Endothelial cell of umbilical vein (primary cell): ENCODE measurements at places on chromosomes 6 and 20. TPM values are rescaled to one million over a fixed set of nuclear protein-coding genes. Genes with fewer than 3 reads are reported as not detected.

Gene RNF144B
- 14.3 and 18.1 TPM in 2 replicates for polyA plus RNA-seq

Gene PNLDC1
- polyA plus RNA-seq: not detected in 2 replicates

Gene PACRG
- polyA plus RNA-seq: 0.08 TPM in 1 of 2 replicates, not detected in the other

Gene SUMO4
- polyA plus RNA-seq: 0.08 and 0.10 TPM in 2 replicates

Gene SIRPB2
- 18.8 and 19.7 TPM in 2 replicates for polyA plus RNA-seq

Gene PPIL6
- 0.11 and 0.25 TPM in 2 replicates for polyA plus RNA-seq

Gene PRICKLE4
- 1.0 and 1.5 TPM in 2 replicates for polyA plus RNA-seq

Gene FAM184A
- polyA plus RNA-seq: 0.04 and 0.16 TPM in 2 replicates

Gene SIGLEC1
- polyA plus RNA-seq: not detected in 2 replicates

- no peak for DNase-seq
Measured at GRCh38 chr6:158835616-158836221, 16.6 kb upstream of the EZR start.

- no peak for DNase-seq
Measured at GRCh38 chr6:150427843-150428242, 59.0 kb downstream of the IYD start.

DNA sequence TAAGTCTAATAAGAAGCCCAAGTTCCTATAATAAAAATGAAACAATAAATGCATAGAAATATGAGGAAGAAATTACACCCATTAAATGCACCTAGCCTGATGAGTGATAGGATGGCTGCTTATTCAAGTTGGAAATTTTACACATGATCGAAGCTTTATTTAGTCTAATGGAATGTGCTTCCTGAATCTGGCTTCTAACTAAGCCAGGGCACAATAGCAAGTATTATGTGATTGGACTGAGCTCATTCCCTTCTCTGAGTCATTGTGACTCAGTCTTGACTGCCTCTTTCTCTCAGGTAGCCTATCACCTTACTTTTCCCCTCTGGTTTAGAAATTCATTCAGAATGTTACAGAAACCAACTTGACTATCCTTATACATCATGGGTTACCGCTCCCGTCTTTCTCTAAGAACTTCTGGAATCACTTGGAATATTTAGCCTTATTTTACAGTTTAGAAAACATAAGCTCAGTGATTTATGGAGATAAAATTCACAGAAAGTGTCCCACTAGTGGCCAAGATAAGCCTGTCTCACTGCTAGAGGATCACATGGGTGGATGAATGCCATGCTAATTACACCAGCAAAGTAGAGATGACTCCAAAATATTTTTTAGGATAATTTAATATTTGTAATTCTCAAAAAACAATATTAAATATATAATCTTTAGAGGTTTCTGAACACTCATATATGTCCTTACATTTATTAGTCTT, 505.3 kb upstream of the JAG1 start:
- DNase-seq: peak; percentile 95

- no peak for DNase-seq
Measured at GRCh38 chr6:1315201-1315559, 3.3 kb downstream of the FOXQ1 start.

DNA sequence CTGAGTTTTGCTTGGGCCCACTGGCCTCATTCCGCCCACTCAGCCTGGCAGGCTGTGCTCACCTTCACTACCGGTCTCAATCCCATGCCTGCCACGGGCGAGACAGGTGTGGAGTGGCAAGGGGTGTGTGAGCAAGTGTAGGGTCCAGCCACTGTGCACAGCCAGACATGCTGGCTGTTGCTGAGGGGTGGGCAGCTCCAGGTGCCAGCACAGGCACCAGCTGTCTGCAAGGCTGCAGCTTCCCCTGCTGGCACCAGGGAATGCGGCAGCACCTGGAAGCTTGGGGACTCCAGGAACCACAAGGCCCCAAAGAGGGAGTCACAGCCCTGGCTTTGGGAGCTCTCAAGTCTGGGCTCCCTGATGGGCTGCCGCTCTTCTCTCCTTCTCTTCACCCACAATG, 372.7 kb downstream of the CBLN4 start:
- DNase-seq: no peak

DNA sequence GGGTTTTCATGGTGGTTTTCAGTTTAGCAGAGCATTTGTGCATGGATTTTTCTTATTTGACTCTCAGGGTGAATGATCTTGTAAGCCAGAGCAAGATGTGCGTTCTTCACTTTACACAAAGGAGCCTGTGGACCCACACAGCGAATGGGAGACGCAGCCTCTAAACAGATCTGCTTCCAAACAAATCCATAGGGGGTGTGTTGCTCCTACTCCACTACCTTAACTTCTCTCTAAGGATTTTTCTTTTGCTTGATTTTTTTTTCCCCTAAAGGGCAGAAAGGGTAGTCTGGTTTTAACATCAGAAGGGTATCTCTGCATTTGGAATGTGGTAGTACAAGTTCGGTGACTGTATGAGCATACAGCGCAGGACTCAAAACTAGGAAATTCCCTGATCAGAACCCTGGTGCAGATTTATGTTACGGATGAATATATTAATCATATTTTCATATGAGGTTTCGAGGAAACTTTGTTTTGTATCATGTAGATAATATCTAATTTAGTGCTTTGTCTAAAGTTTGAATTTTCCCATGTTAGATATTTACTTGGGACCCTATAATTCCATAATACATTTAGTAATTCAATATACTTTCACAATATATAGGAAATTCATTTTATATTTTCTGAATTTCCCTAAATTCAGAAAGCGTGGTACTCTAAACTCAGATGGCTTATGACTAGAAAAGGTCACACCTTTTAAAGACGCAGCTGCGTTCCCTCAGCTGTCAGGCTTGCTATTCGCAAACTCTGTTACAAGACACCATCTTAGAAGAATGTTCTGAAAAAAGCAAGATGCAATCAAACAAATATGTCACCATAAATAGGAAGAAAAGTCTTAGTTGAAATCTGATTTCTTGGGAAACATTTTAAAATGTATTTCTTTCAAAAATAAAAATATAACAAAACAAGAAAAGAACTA, 196.9 kb downstream of the TMEM242 start:
- no peak for DNase-seq

DNA sequence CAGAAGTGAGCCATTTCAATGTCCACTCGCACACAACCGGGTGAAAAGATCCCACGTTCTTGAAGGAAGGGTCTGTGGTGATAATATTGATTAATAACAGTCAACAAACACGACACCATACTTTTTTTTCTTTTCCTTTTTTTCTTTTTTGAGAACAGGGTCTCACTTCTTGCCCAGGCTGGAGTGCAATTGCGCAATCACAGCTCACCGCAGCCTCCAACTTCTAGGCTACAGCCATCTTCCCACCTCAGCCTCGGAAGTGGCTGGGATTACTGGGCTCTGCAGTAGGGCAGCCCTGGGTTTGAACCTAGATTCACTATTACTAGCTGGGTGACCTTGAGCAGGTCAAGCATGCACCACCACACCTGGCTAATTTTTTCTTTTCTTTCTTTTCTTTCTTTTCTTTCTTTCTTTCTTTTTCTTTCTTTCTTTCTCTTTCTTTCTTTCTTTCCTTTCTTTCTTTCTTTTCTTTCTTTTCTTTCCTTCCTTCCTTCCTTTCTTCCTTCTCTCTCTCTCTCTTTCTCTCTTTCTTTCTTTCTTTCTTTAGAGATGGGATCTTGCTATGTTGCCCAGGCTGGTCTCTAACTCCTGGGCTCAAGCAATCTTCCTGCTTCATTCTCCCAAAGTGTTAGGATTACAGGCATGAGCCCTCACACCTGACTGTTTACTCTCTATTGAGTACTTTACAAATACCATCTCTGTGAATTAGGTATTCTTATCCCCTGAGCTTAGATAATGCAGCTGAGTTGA, 123.9 kb downstream of the SNX5 start:
- no peak for DNase-seq

DNA sequence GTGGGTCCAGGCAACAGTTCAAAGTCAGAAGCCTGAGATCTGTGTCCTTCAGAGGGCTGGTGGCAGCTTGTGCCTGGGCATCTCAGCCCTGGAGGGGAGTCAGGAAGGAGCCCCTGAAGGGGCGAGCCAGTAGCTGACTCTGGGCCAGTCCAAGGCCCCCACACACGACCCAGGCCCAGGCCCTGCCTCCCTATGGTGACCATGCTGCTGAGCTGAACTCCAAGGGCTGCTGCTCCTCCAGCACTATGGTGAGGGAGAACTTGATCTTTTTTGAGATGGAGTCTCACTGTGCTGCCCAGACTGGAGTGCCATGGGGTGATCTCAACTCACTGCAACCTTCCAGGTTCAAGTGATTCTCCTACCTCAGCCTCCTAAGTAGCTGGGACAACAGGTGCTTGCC, 15.2 kb upstream of the CST3 start:
- no peak for DNase-seq

DNA sequence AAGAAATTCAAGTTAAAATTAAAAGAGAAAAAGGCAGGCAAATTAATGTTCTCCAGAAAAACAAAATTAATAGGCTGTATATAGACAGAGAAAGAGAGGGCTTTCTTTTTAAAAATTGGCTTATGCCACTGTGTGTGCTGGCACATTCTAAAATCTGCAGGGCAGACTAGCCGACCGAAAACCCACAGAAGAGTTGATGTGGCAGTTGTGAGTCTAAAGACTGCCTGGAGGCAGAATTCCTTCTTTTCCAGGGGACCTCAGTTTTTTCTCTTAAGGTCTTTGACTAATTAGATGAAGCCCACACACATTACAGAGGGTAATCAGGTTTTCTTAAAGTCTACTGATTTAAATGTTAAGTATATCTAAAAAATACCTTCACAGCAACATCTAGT, 85.7 kb downstream of the GJA1 start:
- no peak for DNase-seq

- no peak for DNase-seq
Measured at GRCh38 chr20:1866834-1867233, 28.4 kb upstream of the SIRPA start.

GRCh38 chr6:166955121-166955864, 1.1 kb downstream of the RNASET2 start:
- no peak for DNase-seq

GRCh38 chr6:26309731-26310142, 55.3 kb upstream of the BTN3A2 start:
- DNase-seq: no peak

DNA sequence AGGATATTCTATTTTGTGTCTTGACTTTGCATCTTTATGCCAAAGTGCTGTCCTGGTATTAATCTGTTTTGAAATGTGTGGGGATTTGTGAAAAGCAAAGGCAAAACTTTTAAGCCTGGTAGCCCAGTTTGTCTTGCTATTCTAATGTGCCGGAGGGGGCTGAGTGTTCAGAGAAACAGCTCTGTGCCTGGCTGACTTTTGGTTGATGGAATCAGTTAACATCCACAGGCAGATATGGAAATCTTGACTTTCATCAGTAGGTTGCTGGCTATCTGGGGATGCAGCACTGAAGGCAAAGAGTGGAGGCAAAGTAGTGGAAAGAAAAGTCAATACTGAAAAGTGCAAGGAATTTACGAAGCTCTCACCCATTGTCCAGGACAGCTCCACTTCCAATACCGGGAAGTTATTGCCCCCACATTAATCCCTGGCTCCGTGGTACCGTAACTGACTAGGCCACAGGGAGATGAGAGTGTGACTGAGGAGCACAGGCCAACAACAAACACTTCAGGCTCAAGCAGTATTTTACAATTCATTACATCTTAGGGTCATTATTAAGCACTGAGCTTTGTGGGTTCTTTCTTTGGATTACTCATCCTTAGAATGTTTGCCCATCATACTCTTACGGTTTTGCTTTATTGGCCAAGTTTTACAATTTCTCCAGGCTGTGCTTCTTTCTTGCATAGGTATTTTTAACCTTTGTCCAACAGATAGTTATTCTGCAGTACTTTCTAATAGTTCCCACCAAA, 164.6 kb downstream of the MTFR2 start:
- no peak for DNase-seq

DNA sequence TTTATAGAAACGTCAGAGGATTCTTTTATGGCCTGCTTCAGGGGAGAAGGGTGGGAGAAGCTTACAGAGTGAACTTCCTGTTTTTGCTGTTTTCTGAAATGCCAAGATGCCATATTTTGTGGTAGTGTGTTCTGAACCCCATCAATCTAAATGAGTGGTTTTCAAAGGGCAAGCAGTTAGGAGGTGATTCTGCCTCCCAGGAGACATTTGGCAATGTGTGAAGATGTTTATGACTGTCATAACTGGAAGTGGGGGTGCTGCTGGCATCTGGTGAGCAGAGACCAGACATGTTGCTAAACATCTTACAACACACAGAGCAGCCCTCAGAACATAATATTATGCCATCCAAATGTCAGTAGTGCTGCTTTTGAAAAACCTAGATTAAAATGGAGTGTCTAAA, 6.0 kb upstream of the PRL start:
- no peak for DNase-seq

DNA sequence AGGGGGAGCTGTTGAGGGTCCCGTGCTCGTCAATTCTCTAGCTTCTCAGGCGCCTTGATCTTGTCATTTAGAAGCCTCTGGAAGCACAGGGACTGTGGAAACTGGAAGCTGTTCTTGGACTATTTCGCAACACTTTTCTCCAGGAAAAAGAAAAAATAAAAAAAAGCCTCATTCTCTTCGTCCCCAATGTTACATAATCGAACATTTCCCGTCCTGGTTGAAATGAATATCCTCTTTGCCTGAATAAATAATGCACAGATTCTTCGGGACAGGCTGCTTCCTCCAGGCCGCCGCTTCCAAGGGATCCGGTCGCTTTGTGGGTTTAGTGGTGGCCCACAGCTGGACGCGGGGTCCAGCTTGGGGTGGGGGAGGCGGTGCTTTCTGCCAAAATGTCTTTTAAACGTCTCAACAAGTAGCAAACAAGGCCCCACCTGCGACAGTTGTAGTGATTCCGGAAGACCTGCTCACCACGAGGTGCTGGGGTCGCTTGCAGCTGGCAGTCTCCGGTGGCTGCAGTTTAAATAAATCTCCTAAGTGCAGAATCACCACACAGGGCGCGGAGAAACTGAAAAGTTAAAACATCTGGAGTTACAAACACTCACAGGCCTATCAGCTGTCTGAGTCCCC, 125.9 kb upstream of the ESR1 start:
- DNase-seq: no peak

DNA sequence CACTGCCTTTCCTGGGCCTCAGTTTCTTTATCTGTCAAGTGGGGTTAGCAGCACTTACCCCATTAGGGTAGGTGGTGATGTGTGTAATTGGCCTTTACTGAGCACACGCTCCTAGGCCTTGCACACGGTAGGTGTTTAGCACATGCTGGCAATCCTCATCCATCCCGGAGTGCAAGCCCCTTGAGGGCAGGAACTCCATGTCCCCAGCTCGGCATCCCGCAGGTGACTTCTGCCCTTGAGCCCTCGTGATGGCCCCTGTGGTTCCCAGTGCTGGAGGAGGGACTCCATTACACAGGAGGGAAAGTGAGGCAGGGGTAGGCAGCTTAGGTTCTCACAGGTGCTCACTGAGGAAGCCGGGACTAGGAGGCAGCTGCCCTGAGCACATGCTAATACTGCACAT, 40.0 kb downstream of the MYH7B start:
- DNase-seq: no peak

DNA sequence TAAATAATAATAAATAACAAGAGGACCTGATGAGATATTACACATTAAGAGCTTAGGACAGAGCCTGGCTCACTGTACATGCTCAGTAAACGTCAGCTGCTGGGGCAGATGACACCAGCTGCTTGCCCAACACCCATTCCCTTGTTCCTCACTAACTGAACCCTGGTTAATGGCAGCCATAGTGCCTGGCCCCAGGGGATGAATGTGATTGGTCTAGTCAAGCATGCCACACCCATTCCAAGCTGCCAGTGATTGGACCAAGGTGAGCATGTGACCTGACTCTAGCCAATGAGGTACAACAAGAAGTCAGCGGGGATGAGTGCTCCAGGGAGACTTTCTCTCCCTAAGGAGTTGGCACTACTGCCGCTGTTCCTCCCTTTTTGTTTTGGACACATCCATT, 85.1 kb upstream of the PTPN1 start:
- DNase-seq: no peak

GRCh38 chr20:25508083-25508770, 77.1 kb downstream of the NINL start:
- DNase-seq: peak; percentile 85

- DNase-seq: no peak
Measured at GRCh38 chr6:133671376-133671775, 217.5 kb upstream of the TCF21 start.
